Muscle of back (tissue), 13 donors: ENCODE measurements at places on chromosomes 2 and 18. TPM values are rescaled to one million over a fixed set of nuclear protein-coding genes. Genes with fewer than 3 reads are reported as not detected.

DNA sequence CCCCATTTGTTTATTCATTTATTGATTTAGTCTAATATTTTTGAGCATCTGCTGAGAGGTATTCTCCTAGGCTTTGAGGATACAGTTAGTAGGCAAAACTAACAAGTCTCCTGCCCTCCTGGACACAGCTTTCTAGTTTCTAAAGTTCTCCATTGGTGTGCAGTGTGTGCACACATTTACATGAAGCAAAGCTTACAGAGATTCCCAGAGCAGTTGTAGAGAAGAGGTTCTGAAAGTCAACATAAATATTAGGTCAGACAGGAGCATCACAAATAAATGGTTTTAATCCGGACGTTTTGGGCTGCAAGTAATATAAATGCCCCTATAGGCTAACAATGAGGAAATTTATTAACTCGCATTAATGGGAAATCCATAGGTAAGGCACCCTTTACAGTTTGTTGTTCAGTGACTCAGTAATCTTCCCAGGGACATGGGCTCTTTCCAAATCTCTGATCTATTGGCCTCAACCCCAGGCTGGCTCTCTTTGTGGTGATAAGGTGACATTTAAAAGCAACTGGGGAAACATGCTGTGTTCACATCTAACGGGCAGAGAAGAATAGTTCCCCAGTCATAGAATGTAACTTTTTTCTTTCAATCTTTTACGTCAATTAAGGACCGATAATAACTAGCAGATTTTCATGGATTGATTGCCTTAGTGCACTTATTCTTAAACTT is 407.2 kb downstream of the PTPRM start:
- no peak for DNase-seq

DNA sequence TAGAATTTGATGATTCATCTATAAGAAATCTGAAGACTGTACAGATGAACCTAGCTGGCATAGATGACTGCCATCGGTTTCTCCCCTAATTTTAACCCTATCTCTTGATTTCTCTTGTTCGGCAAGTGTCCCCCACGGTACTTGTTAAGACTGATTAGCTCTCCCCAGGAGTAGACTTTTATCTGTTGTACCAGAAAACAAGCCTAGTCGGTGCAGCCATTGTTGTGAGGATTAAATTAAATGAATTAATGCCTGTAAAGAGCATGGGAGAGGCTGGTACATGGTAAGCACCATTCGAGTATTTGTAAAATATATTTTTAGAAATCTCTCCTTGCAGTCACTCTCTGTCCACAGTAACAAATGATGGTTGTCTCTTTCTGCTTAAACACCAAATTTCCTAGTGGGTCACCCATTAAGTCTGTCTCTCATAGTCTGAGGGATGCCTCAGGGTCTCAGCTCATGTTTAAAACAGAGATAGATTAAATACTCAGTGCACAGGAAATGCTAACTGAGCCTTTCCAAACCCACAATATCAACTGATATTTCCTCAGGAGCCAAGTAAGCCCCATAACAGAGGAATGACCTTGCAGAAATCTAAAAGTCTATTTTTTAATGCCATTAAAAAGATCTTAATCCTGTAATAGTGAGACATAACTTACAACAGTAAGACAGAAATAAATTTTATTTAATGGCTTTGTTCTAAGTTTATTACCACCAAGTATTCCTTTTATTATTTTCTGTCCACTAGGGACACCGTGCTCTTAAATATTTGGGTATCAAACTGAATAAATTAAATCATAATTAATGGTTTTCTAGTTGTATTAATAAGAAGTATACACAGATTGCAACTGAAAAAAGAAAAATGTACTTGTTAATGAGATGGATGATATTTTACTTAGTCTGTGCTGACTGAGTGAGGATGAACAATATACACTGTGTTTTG is 2.9 kb upstream of the B4GALT6 start:
- DNase-seq, result no peak

- peak; percentile 77 for DNase-seq
Measured at GRCh38 chr2:236793023-236794011, 223.7 kb downstream of the ACKR3 start.

GRCh38 chr2:233421091-233421816 is 67.0 kb downstream of the DGKD start:
- no peak for DNase-seq

GRCh38 chr18:53757328-53757727 is 467.1 kb downstream of the MBD2 start:
- no peak for DNase-seq

Gene VWA3B
- polyA plus RNA-seq, result 0.30 TPM

Gene DNAJC5G
- 0.26 TPM for polyA plus RNA-seq

GRCh38 chr18:24726727-24727492 is 266.5 kb downstream of the HRH4 start:
- peak; percentile 80 for DNase-seq

DNA sequence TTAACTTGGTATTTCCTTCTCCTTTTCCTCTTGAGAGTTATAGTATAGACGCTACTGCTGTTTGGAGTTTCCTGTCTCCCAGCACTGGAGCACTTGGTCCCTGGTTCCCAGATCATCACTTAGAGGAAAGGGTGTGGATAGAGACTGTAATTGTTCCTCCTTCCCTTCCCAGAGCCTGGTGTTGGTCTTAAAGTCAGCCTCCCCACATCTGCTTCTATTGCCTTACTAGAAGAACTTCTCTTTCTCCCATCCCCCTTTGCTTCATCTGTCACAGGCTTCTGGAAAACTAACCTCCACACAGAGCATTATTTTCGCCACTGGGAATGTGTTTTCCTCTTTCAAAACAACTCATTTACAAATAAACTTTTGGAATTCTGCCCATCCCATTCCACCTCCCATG is 131.0 kb downstream of the CCDC85A start:
- DNase-seq, result peak; percentile 65

DNA sequence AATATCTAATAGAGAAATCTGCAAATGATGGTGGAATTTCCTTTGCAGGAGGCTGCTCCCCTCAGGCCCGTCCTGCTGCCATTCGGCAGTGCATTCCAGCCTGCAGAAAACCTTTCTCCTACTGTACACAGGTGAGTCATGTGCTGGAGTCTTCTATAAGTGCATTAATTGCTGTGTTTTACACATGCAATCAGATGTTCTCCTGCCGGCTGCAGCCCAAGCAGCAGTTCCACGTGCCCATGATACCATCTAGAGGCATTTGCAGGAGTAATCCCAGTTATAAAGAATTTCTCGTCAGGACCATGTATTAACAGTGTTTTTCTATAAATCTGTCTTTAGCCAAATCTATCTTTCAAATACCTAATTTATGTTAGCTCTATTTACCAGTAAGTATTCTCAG is 304.7 kb upstream of the HNMT start:
- DNase-seq, result no peak

DNA sequence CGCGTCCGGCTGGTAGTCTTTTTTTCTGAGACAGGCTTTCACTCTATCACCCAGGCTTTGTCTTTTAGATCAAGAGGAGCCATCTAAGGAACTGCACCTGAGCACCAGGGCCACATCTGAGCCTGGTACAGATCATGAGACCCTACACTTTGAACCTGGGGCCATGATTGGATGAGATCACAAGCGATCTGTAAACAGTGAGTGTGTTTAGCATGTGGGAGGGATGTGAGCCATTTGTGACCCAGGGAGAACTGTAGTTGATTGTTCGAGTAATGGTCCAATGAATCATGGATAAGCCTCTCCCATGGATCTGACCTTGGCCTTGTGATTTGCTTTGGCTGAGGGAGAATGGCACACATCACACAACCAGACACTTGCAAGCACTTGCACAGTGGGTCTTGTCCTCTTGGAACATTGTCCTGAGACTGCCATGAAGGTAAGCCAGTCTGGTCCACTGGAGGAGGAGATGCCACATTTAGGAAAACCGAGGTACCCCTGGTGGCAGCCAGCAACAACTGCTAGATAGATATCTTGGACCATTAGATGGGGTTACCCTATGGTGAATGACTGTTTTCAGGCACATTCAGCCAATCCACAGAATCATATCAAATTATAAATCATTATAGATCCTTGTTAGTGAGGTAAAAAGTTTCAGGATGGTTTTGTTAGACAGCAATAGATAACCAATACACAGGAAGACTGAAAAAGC is 19.5 kb upstream of the DTNB start:
- DNase-seq, result no peak

DNA sequence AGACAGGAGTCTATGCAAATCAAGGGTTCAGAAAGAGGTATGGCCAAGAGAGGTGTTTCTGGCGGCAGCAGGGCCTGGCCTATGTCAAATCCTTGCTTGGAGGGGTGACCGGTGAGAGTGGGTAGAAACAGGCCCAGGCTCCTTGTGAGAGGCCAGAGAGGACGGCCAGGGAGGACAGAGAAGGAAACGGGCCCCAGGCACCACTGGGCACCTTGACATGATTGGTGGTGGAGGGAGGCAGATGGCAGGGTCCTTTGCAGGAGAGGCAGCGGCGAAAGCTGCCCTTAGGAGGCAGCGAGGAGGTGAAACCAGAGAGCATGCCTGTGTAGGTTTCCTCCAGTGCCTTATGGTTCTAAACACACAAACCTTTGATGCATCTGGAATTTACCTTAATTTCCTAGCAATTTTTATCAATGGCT is 6.2 kb downstream of the RAMP1 start:
- DNase-seq, result no peak

- DNase-seq, result no peak
Measured at GRCh38 chr2:104638190-104638858, 215.6 kb upstream of the POU3F3 start.

DNA sequence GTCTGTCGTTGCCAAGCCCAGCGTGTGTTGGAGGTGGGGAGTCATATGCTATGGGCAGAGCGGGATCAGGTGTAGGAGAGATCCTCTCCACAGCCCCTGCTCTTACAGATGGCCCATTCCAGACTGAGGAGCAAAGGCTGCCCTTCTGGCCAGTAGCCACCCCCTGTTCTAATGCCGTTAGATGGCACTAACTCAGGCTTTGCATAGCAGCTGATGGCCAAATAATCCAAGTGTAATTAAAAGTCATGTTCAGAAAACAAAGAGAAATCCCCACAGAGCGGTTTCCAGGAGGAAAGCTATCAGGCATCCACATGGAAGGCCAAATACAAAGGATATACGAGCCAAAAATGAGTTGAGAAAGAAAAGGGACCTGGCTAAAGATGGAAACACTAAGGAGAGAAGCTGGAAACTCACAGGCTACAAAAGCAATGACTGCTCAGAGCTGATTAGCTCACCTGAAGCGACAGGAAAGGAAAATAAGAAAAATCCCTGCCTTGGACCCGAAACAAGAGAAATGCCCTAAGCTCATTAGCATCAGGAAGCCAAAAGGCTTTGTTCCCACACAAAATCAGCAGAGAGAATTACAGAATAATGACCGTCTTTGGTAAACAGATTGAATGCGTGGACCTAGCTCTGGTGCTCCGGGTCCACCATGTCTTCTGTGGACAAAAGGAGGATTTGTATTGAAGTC is 1002.4 kb upstream of the KLHL29 start:
- DNase-seq, result peak; percentile 12

Gene SP140L
- polyA plus RNA-seq, result 4.4 TPM

Gene GTF2A1L
- polyA plus RNA-seq, result 0.48 TPM

Gene EMX1
- not detected for polyA plus RNA-seq

DNA sequence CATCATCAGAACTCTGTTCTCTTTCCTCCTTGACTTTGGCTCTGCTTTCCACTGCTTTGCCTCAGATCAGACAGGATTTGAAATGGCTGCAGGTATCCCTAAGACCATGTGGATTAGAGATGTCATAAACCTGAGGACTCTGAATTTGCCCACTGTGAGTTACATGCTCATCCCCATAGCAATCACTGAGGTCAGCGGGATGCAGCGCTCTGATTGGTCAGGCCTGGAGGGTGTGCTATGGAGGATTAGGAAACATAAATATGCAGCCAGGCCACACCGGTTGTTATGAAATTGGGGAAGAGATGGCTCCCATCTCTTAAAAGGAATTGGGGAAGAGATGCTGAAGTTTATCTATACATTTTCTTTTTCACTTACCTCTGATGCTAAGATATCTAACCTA is 73.7 kb upstream of the DNAJC10 start:
- DNase-seq, result no peak
